Memory B cell (primary cell): ENCODE measurements at places on chromosomes 16 and 17.

- DNase-seq, result no peak
Observed at GRCh38 chr16:55393991-55394390, 70.0 kb downstream of the IRX6 start.

DNA sequence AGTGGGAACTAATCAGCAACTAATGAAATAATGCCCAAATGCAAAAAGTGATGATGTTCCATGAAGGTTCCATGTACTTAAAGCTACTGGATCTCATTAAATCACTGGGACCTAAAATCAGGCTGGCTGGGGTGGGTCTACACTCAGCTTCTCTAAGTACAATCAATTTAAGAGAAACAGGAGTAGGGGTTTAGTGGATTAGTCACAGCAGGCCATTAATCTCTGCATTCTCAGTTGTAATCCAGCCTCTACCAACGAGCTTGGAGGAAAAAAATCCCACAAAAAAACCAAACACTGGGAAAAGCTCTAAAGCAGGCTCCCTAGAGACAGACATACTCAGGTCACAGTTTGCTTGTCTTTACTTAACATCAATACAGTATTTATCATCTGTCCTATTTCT, 15.0 kb downstream of the CA10 start:
- no peak for DNase-seq

- DNase-seq, result no peak
Observed at GRCh38 chr17:64245218-64246145, 17.6 kb downstream of the TEX2 start.

- peak; percentile 37 for DNase-seq
Observed at GRCh38 chr17:36544044-36544306, 744 bp upstream of the GGNBP2 start.

GRCh38 chr16:8099586-8099985, 490.7 kb downstream of the TMEM114 start:
- DNase-seq, result no peak

DNA sequence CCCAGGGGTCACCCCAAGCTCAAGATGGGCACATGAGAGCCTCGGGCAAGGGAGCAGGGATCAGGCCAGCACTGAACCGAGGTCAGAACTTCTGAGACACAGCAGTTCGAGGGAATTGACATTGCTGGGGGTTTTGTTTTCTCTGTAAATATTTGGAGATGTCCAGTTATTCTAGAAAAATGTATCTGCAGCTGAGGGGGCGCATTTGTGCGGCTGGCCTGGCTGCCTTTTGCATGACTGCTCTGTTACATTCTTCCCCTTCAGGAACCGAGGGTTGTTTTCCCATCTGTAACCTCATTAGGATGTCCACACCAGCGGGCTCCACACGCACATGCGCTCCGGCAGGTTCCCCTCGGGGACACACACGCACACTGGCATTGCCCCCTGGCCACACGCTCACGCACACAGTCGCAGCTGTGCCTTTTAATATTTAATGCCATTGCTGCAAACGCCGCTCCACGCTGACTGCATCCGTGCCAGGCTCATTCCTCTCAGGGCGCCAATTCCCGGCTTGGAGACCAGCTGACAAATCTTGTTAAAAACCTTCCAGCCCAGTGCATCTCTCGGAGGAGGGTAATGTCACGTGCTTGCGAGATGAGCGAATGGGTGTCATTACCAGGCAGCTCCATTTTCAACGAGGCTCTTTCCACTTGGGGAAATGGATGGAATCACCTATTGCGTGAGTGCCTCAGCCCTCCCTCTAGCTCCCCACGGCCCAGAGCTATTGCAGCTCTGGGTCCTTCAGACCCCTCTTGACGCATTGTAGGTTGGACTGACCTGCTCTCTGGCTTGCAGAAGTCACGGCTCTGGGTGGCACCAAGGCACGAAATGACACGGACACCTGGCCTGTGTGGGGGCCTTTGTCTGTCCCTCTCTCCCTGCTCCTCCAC, 13.1 kb downstream of the CCR7 start:
- DNase-seq, result no peak

- no peak for DNase-seq
Observed at GRCh38 chr17:43011728-43012472, 5.3 kb downstream of the IFI35 start.
